Central memory CD4-positive, alpha-beta T cell (primary cell): ENCODE measurements at places on chromosomes 16 and 17.

DNA sequence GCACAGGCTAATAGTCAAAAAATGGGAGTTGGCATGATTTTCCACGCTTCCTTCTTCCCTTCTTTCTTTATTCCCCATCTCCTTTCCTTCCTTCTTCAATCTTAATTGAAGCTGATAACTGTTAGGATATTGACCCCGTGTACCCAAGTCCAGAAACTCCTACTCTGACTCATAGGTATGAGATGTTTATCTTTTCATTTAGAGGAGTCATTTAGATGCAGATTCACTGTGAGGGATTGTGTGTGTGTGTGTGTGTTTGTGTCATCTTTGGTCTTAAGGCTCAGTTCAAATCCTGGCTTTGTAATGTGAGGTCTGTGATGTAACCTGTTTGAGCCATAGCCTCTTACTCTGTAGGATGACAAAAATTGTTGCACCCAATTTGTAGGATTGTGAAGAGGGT lies 332.0 kb upstream of the MAF start:
- no peak for DNase-seq

DNA sequence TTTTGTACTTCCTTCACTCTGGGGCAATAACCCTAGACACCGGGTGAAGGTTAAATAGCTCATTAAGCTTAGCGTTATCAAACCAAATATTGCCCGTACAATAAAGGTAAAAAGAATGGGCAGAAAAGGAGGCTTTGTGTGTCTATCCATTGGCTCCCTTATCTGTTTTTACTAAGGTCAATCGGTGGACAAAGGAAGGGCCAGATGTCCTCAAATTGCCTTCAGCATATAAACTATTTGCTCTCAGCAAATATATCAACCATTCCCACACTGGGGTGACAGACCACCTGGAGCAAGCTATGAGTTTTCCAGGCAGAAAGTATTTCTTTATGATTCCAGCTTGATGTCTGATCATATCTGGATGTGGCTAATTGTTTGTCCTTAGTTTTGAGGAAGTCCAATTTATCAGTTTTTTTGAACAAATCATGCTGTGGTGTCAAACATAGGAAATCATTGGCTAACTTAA lies 25.3 kb upstream of the WIPI1 start:
- DNase-seq: no peak

- DNase-seq: no peak
These were observed 45.3 kb downstream of the CCDC182 start for GRCh38 chr17:57699751-57700219.

GRCh38 chr17:63430223-63430622 lies 15.9 kb downstream of the CYB561 start:
- no peak for DNase-seq

DNA sequence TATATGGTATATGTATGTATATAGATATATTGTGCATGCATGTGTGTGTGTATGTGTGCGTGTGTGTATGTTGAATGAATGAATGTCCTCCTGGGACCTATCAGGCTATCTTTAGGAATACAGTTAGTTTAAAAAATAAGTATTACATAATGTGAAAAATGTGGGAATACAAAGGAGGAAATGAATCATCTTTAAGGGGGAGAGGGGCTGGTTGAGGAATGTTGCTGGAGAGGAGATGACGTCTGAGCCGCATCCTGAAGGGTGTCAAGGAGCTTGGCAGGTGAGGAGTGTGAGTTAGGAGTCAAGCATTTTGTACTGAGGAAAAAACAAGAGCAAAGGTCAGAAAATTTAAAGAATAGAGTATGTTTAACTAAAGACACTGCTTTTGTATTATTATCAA lies 62.4 kb upstream of the NLK start:
- DNase-seq: no peak

GRCh38 chr17:1087381-1088241 lies 90.7 kb downstream of the TIMM22 start:
- no peak for DNase-seq

- DNase-seq: peak; percentile 69
These were observed 150.8 kb downstream of the SSH2 start for GRCh38 chr17:29778956-29779811.

DNA sequence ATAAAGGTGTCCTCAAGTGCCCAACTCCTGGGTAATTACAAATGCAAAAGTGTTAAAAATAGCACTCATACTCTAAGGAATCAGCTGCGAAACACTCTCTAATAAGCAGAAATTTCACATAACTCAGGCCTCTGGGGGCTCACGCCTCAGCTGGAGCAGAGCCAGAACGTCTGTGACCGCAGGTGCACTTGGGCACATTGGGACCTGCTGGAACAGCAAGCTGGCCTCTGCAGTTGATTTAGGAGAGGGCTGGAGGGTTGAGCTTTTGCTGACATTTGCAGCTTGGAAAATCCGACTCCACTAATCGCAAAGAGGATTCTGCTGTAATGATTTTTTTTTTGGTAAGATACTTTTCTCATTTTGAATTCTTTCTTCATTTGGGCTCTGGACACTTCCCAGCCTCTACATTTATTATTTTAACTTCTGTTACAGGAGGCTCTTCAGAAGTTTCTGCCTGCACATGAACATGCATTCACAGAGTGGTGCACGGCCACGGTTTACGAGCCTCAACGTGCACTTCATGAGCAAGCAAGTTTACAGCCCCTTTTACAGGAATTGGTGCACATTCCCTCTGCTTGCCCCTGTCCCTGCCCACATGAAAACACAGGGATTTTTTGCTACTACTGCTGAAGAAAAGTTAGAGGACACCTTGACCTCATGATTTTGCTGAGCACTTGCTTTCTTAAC lies 4.1 kb upstream of the SNTB2 start:
- no peak for DNase-seq
